ENCODE measurements at places on chromosomes 2 and 18.

DNA sequence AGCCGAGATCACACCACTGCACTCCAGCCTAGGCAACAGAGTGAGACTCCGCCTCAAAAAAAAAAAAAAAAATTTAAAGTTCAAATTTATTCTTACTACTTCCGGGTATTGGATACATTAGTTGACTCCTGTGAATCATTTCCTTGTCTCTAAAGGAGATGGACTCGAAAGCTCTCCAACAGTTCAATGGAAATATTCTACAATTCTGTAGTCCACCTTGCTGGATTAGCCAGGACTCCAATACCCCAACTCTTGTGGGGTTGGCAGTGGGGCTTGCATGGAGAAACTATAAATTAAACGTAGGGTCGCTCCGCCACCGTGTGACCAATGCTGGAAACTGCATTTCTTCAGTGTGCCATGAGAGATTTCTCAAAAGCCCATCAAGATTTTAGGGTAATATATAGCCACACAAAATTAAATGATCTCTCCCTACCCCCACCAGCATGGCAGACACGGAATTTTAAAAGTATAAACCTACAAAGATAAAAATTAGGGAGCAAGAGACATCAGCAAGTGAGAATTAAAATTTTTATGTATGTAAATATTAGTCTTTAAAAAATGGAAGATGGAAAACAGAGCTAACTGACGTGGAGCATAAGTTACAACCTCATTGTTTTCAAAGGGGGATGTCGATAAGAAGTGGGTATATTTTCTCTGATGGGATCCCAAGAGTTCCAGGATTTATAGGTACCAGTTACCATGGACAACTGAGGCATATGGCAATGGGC lies 27.8 kb upstream of the GAREM2 start:
- DNase-seq, result peak; percentile 68

- DNase-seq, result no peak
Measured at GRCh38 chr2:7071154-7071553, 153.9 kb downstream of the RNF144A start.

GRCh38 chr2:207722773-207723424 lies 11.5 kb downstream of the CCNYL1 start:
- no peak for DNase-seq

- DNase-seq, result no peak
Measured at GRCh38 chr2:230687498-230687897, 25.1 kb upstream of the CAB39 start.

- DNase-seq, result no peak
Measured at GRCh38 chr2:158923180-158923594, 45.3 kb upstream of the TANC1 start.

DNA sequence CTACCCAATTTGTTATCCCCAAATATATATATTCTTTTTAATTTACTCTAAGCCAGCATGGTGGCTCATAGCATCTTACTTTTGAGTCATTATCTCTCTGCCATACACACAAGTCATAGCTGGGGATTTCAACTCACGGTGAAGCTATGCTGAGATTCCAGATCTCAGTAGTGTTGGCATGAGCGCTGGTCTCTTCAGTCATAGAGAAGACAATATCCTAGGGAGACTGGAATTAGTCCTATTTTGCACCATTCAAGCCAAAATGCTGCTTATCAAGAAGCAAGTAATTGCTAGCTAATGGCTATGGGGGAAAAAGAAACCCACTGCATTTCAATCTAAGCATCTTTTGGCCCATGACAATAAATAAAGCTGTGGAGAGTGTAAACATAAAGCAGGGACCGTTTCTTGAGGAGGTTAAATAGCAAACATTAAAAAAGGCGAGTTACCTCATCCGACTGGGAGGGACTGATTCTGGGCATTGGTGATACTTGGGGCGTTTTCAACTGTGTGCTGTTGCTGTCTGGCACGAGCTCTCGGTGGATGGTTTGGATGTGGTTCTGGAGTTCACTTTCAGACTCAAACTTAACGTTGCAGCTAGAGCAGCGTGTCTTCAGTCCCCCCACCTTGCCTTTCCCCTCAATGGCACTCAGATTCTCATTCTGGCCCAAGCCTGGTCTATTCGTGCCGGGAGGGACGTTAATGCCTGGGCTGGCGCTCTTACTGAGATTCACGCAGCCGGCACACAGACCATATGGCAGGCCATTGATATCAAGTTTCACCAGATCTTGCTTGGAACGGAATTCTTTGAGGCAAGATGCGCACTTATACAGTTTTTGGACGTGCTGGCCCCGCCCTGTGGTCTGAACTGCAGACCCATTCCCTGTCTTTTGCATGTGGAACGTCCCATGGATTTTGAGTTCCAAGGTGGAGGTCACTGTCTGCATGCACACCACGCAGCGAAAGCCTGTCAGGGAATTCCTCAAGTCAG lies 127.8 kb downstream of the ZNF521 start:
- no peak for DNase-seq

GRCh38 chr2:226943862-226944620 lies 108.2 kb downstream of the RHBDD1 start:
- DNase-seq, result no peak

DNA sequence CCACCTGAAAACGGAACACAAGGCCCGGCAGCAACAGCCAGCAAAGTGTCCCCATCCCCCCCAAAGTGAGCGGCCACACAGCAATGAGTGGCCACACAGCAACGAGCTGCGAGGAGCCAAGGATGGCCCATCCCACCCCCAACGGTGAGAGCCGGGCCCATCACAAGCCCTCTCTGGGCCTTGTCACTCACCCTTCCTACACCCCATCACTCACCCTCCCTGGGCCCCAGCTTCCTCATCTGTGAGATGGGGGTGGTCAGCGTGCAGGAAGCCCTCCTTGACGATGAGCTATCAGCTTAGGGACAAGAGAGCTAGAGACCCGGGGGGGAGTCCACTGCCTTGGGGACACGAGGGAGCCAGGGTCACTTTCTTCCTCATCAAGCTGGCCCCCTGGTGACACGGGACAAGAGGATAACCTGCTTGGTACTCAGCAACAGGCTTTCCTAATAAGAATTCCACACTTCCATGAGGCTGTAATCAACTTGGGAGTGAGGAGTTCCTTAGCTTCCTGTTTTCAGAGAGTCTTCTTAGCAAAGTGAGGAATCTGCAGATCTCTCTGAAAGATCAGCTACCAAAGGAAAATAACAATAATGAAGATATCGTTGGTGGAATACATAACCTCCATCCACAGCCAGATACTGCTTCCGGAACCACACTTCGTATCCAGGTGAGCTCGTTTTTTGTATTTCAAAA lies 92.8 kb downstream of the HDAC4 start:
- no peak for DNase-seq

GRCh38 chr2:212428681-212429478 lies 109.7 kb downstream of the ERBB4 start:
- DNase-seq, result no peak

GRCh38 chr2:233173115-233173514 lies 78.4 kb upstream of the ATG16L1 start:
- DNase-seq, result peak; percentile 54

- DNase-seq, result no peak
Measured at GRCh38 chr2:190940454-190940853, 59.8 kb downstream of the GLS start.

- no peak for DNase-seq
Measured at GRCh38 chr2:116490511-116491145, 1323.9 kb upstream of the DDX18 start.

DNA sequence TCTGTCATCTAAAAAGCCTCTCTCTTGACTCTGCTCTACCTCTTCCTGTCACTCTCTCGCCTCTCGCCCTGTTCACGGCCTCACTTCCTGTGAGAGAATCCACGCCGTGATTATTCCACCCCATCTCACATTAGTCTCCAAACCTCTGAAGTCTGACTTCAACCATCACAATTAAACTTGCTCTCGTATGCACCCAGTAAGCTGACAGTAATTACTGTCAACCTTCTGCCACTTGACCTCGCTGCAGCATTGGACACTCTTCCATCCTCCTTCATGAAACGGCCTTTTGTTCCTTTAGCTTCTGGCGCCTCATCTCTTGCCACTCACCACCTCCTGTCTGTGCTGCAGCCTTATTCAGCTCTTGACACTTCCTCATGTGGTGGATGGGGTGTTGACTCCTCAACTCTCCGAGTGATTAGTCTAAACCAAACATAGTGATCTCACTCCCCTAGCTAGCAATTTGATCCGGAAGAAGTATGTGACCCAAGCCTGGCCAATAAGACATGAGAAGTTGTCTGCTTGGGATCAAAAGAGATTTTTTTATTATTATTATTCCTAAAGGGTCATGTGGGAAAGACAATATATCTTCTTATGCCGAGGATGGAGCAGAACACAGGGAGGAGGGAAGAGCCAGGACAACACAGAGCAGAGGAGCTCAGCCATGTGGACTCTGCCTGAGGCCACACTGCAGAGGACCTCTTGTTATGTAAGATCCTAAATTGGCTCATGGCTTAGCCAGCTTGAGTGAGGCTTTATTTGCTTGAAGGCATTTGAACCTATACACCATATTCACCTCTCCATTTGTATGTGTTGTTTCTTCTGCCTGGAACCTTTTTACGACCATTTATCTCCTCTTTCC lies 38.4 kb upstream of the MYO1B start:
- DNase-seq, result no peak

All from RKO (cell line).